Hippocampal formation (tissue), 2 donors: ENCODE measurements at places on chromosomes 6 and 20.

GRCh38 chr20:41086402-41087324 lies 50.7 kb upstream of the PLCG1 start:
- DNase-seq: no peak

GRCh38 chr6:163602851-163603250 lies 188.3 kb downstream of the QKI start:
- DNase-seq: no peak

DNA sequence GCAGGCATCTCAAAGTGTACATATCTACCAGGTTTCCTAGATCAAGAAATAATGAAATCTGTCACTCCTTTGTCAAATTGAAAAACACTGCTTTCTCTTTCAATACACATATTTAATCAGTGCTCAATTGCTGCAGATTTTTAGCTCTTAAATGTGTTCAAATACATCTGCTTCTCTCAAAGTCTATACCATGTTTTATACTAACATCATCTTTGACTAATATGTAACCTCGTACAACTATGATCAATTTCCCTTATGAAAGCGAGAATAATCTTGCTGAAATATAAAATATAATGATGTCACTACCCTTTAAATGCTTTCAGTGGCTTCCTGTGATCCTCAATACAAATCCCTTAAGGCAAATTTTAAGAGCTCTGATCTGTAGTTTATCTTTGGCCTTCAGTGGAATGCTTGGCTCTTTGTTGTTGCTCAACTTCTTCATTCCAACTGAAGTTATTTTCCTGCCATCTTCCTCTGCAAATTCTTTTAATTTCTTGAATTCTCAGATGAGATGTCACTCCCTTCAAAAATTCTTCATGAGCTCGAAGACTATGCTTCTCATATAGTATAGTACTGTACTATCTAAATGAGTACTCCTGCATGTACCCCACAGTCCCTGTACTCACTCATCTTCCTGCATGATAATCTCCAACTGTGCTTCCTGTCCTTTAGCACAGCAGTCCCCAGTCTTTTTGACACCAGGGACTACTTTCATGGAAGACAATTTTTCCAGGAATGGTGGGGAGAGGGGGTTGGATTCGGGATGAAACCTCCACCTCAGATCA lies 545.1 kb upstream of the GJE1 start:
- DNase-seq: no peak

GRCh38 chr6:140209775-140210174 lies 835.3 kb upstream of the CITED2 start:
- DNase-seq: no peak

DNA sequence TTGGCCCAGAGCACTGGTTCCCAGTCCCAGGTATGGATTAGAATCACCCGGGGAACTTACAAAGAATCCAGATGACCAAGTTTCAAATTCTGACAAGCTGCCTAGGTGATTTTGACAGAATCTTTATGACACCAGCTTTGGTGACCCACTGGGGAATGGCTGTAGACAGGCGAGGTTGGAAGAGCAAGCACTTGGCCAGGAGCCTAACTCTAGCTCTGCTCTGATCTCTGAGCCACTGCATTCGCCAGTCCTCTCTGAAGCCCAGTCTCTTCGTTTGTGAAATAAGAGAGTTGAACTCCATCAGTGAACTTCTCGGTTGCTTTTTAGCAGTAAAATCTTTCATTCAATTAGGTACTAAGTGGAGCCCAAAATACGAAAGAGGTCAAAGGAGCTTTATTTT lies 161.2 kb downstream of the VEGFA start:
- no peak for DNase-seq

GRCh38 chr6:113500221-113500620 lies 356.9 kb upstream of the MARCKS start:
- DNase-seq: no peak

- DNase-seq: no peak
These were observed 6.7 kb downstream of the PRDM13 start for GRCh38 chr6:99613409-99613704.

DNA sequence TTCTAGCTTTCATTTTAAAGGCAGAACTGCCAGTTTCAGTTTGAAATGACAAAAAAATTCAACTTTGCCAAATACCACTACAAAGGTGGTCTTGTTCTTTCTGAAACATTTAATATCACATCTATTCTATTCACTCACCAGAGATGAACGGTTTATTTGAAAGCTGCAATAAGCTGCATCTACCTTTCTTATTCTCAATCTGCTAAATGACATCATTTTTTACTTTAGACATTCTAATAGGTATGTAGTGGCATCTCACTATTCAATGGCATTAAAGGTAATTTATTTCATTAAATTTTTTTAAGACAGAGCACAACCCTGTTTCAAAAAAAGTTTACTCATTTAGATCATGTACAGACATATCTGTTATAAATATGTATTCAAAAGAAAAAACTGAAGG lies 66.5 kb upstream of the SMIM29 start:
- DNase-seq: no peak

GRCh38 chr6:136115941-136116340 lies 134.2 kb downstream of the MTFR2 start:
- no peak for DNase-seq

GRCh38 chr6:39037707-39038106 lies 10.9 kb upstream of the GLP1R start:
- DNase-seq: no peak

- DNase-seq: no peak
These were observed 185.1 kb downstream of the JARID2 start for GRCh38 chr6:15430931-15431405.

- DNase-seq: peak; percentile 60
These were observed 67.8 kb upstream of the SASH1 start for GRCh38 chr6:148274809-148275208.

DNA sequence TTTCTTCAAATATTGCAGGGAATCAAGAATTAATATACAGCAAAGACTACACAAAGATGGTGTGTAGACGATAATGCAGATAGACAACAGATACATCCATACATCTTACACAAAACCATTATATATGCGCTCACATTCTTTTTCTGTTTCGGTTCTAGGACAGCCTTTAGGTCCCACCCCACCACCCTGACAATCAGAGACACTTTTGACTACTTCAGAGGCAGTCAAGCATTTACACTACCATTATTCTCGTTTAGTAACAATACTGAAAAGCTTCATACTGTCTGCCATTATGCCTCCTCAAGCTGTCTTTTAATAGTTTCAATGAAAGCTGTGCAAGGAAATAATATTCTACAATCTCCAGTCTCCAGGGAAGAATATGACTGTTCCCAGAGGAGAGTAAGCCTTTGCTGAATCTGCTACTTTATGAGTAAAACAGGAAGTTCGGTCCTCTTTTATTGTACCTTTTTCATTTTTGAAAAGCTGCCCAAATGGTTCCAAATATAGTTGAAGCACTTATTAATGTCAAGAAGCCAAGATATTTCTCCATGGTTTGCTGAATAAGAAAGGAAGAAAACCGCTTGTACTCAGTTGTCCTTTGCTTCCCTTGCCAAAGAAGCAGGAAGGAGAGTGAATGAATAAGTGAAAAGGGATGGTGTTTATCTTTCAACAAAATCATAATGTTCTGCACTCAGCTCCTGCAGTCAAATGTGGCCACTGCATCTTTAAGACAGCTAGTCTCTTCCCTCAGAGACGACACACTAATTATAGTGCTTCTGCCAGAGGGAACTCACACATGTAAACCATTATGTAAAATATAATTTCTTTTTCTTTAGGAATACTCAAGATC lies 468.3 kb downstream of the CDC5L start:
- no peak for DNase-seq

DNA sequence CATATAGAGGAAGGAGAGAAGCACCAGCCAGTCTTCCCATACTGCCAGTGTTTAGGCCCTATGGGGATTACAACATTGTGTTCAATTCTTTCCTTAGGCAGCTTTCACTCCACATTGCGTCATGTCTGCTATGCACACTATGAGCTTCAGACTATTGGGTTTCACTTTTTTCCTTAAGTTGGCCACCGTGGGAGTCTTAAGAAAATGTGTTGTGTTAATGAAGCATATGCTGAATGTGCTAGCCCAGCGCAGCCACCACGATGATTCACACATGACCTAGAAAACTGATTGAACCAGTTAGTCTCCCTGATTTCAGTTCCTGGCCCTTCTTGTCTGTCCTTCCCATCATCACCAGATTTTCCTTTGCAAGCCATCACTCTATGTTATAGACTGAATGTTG lies 21.5 kb downstream of the TUBB2B start:
- no peak for DNase-seq

DNA sequence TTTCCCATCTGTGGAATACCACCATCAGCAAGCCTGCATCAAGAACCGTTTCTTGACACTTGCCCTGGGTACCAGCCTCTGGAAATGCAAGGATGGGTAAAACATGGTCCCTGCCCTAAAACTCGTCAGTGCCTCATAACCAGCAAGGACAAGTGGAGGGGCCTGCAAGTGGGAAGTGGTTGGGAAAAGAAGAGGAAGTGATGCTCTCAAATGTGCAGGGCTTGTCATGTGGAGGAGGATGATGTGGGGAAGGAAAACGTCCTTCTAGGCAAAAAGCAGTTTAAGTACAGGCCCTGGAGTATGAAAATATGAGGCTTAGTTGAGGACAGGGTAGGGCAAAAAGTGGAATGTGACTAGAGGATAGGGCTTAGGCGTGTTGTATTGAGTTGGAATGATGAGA lies 19.0 kb downstream of the RREB1 start:
- no peak for DNase-seq

DNA sequence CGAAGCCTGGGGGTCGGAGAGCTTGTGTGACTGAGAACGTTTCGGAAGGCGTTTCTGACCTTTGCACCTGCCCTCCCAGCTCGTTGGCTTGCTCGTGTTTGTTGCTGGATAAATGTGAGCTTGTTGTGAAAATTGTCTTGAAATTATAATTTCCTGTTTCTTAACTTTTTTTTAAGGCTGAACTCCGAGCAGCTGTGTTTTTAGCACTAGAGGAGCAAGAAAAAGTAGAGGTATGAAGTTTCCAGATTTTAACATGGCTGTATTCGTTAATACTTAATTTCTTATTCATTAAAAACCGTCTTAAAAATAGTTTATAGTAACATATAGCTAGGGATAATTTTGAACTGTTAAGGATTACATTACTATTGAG lies 672 bp downstream of the CEP43 start:
- DNase-seq: no peak

DNA sequence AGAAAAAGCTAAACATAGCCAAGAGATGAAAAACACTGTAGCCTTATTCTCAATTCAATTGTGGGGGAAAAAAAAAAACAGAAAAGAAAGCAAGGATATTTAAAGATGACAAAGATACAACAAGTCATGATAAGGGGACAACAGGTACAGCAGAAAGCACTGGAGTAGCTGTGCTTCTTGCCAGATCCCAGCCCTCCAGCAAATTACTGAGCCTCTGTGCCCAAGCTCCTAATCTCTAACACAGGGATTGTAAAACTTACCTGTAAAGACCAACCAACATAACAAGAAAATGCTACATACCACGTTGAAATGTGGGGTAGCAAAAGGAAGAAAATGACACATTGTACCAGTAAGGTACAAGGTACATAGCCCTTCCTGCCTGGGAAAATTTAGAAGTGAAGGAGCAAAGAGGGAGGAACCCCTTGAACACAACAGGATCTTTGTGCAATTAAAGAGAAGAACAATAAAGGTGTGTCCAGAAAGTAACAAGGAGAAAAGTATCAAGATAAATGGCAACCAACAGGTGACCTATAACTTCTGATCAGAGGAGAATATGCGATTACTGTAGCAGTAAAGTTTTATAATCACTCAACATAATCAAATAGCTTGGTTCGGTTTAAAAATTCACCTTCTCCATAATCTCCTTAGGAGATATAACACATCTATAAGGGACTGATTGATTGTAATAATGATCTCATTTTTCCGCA lies 30.6 kb downstream of the PREP start:
- no peak for DNase-seq

- DNase-seq: no peak
These were observed 121.7 kb upstream of the MYLIP start for GRCh38 chr6:16007146-16007545.

GRCh38 chr6:20791074-20791473 lies 256.8 kb downstream of the CDKAL1 start:
- no peak for DNase-seq

GRCh38 chr6:33566182-33567084 lies 13.6 kb downstream of the BAK1 start:
- DNase-seq: no peak

DNA sequence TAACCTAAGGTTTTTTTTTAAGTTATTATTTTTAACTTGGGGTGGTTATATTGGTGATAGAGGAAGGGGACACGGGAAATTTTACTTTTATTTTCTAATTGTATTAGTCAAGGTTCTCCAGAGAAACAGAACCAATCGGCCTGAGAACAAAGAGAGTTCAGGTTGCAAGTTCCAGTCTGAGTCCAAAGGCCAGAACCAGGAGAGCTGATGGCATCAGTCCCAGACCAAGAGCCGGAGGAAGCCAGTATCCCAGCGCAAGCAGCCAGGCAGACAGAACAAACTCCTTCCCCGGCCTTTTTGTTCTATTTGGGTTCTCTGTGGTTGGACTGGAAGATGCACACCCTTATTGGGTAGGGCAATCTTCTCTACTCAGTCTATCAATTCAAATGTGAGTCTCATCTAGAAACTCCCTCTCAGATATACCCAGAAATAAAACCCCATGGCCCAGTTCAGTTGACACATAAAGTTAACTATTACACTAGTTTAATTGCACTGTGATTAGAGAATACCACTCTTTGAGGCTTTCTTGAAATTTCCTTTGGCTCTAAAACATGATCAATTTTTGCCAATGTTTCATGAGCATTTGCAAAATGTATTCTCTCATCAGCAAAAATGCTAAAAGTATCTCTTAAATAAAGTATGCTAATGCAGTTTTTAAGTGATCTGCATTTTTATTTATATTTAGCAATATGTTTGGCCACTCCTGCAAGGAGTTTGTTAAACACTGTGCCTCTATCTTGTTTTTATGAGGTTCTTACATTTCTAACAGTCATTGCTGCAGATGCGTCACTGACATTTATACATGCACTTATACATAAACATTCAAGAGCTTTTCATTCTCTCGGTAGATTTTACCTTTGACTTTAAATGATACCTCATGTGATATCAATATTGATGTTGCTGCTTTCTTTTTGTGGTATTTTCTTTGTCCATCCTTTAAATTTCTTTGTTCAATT lies 103.2 kb upstream of the SSTR4 start:
- DNase-seq: no peak

- no peak for DNase-seq
These were observed 5.0 kb downstream of the MDFI start for GRCh38 chr6:41642960-41643898.

DNA sequence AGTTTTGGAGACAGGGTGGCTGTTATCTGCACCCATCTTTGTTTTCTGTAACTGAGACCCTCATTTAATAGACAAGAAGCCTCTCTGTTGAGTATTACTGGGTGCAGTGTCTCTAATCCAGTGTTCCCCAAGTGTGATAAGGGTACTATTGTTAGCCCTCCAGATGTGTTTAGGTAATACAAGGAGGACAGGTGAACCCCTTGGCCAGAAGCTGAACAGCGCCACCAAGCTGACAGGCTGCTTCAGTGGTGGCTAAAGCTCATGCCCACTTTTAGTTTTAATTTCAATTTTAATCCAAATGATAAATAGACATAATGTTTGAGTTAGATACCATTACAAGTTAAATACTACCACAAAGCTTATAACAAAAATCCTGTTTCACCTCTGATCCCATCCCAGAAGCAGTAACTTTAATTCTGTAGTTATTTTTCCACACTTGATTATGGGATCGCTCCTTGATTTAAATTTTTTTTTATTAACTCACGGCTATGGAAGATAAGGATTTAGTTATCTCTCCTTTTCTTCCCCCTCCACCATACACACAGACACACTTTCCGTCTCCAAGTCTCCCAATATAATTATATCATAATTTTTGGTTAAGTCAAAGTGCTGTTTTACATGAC lies 8.4 kb upstream of the STK35 start:
- DNase-seq: no peak

- DNase-seq: no peak
These were observed 101.4 kb downstream of the BMP2 start for GRCh38 chr20:6868861-6869260.
